ENCODE measurements at places on chromosomes 5 and 9.
A peak's percentile ranks its signal among the peaks of the same experiment; 100 is the strongest.

DNA sequence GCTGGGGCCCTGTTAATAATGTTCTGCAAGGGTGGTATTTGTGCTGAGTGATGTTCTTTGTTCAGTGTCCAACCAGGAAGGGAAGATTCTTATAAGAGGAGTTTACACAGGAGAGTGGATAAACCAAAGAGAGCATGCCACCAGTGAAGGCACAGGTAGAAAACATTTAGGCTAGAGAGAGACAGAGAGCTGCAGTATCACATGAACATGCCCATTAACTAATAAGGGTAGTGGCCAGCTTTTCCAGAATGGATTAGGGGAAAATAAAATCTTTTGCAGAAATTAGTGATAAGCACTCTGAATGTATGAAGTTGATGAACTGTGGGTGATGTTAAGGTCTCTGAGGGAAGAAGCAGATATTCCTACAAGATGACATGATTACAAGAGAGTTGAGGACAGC is 54.1 kb upstream of the PRLR start:
- no peak for DNase-seq

- DNase-seq, result peak; percentile 46
These were observed 660 bp downstream of the SCAMP1 start for GRCh38 chr5:78360924-78361630.

DNA sequence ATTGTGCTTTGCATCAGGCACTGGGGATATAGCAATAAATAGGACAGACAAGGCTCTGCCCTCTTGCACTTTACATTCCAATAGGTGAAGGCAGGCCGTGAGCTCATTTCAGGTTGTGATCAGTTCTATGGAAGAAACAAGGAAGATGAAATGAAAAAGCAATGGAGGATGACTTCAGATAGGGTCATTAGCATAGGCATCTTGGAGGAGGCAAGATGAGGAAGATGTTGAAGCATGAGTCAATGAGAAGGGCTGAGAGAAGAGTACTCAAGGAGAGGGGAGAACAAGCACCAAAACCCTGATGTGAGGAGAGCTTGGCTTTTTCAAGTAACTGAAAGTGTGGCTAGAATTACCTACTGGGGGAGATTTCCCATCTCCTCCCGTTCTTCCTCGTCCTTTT is 5.0 kb upstream of the SPARC start:
- no peak for DNase-seq

DNA sequence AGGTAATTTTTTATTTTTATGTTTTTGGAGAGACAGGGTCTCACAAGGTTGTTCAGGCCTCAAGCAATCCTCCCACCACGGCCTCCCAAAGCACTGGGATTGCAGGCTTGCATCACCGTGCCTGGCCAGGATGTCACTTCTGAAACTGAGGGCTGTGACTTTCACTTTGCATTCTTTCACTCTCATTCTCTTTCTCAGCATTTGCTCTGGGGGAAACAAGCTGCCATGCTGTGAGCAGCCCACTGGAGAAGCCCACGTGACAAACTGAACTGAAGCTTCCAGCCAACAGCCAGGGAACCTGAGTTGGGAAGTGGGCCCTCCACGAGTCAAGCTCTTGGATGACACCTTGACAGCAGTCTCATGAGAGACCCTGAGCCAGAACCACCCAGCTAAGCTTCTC is 109.4 kb downstream of the C5orf15 start:
- no peak for DNase-seq

DNA sequence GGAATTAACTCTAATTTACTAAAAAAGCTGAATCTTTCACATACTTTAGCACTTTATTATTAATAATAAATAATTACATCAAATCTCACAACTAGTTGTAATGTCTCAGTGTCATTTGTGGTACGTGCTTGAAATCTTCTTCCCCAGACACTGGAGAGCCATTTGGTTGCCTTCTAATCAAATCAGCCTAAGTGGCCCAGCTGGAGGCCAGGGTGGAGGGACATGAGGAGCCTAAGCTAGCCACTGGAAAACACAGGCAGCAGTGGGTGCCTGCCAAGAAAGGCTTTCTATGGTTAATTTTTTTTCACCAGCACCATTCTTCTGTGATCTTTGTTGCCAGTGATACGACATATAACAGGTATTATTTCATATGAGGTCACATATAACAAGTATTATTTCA is 117.0 kb downstream of the ERCC6L2 start:
- no peak for DNase-seq

DNA sequence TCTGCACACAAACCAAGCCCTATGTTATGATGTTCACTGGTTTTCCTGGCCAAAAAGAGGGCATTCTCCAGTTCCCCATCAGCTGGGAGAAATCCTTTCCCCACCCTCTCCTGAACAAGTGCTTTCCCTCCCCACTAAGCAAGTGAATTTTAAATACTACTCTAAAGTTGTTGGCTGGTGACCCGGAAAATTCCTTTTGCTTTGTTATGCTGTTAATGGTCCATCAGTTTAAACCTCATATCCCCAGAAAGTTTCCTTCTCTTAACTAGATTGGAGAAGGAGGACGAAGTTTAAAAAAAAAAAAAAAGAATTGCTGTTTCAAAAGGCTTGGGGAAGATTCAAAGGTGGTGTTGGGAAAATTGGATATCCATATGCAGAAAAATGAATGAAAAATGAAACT is 21.9 kb upstream of the SPRY4 start:
- no peak for DNase-seq

- DNase-seq, result no peak
These were observed 11.7 kb upstream of the FAT2 start for GRCh38 chr5:151602806-151603205.

GRCh38 chr5:151427258-151427657 is 20.1 kb upstream of the SLC36A1 start:
- no peak for DNase-seq

GRCh38 chr5:10703676-10704075 is 57.4 kb downstream of the DAP start:
- no peak for DNase-seq

DNA sequence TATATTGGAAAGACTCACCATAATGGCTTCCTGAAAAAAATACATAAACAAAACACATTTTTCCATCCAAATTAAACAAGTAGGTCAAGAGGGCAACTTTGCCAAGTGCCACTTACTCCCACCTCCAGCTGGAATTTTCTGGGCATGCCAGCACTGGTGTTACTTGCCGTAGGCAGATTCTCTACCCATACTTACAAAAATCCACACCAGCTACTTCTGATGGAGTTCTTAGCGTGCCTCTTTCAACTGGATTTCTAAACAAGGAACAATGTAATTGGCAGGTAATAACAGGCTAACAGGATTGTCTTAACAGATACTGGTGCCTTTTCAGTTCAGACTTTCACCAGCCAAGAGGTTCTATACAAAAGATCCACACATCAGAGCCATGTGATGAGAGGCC is 301.4 kb downstream of the MLLT3 start:
- no peak for DNase-seq

DNA sequence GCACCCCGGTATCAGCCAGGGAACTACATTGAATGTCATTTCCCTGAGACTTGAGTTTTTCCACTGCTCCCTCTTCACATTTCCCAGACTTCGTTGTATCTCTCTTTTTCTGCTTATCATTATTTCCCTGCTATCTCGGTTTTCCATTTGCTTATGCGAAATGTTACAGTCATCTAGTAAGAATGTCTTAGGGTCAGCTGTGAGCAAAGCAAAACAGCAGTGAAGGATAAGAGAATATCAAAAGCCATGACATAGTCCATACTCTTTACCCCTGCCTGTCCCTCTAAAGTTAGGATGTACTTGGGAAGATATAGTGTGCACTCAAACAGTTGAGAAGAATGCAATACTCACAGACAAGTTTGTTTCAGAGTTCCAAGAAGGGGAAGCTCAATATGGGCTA is 88.7 kb downstream of the ITGA1 start:
- DNase-seq, result no peak

DNA sequence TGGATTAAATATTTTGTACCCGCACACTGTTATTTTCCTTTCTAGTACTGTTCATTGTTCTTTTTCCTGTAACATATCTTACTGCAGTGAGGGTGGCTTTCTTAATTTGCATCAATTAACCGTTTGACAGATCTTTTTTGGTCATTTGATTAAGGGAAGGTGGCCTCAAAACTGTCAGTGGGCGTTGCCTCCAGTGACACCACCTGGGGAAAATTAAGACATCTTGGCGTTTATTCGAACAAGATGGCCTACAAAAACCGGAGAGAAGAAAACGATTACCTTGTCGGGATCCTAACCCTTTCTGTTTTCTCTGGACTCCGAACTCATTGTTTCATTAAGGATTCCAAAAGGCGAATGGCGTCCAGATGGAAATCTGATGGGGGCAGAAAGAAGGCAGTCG is 2.0 kb downstream of the BASP1 start:
- no peak for DNase-seq

DNA sequence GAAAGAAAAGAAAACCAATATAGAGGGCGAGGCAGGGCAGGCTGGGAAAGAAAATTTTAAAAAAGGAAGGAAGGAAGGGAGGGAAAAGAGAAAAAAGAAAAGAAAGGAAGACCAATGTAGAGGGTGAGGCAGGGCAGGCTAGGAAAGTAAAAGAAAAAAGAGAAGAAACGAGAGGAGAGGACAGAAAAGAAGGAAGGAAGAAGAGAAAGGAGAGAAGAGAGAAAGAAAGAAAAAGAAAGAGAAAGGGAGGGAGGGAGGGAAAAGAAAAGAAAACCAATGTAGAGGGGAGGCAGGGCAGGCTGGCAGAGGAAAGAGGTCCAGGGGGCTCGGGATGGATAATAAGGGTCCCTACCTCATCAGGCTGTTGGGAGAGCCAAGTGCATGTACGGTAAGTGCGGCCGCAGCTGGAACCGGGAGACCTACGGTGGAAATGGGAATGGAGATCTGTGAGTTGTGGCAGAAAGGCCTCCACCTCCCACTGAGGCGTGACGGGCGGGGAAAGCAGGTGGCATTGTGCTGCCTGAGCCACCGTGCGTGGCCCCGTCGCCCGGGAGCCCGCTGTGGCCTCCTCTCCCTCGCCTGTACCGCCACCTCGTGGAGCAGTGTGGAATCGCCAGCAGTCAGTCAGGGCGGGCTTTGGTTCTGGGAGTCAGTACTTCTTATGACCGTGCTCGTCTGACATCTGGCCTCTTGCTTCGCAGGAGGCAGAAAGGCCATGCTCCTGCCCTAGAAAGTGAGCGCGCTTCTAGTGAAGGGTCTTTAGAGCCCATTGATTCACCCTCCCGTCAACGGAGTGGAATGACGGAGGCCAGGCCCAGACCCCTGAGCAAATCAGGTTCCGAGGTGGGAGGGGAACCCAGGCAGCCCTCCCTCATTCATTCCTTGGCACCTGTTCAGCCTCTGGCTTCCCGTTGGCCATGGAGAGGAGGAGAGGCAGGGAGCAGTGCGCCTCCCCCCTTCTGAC is 10.4 kb upstream of the NHP2 start:
- peak; percentile 93 for DNase-seq

DNA sequence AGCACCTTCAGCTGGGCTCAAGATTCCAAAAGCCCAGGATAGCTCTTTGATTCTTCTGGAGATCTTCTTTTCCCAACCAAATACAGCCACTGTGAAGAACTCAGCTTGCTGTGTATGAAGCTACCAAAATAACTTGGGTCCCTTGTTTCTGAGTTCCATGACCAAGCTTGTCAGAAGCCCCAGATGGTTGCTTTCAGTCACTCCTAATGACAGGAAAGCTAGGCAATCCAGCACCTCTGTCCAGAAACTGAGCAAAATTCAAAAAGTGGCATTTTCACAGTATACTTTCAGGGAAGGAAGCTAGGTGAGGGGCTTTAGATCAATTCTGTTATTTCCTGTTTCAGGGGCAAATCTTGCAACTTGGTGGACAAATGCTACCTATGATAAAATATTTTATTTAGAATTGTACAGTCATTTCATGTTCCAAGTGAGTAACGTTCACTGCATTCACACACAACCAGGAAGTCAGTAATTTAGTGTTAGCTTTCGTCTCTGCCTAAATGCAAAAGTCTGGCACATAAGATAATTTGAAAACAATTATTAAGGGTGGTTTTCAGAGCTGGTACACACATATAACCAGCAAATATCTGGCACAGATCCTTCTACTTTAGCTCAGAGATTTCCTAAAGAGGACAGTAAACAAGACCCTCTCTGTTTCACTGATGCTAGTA is 330.1 kb downstream of the GLIS3 start:
- no peak for DNase-seq

DNA sequence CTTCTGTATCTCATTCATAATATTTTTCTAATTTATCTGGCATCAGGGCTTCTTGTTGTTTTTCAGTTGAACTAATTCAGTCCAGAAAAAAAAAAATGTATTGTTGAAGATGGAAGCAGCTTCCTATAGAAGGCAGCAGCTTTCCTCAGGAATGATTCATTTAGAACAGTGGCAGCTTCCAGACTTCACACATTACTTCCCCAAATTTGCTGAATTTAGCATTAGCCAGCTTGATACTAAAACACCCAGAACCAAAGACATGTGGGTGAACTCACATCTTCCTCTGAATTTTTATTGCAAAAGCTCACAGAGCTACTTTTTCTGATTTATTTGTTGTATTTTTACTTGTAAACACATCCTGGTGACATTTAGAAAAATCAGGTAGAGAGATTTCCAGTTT is 53.8 kb downstream of the HCN1 start:
- no peak for DNase-seq

- no peak for DNase-seq
These were observed 283.4 kb upstream of the PTGER4 start for GRCh38 chr5:40396317-40396716.

DNA sequence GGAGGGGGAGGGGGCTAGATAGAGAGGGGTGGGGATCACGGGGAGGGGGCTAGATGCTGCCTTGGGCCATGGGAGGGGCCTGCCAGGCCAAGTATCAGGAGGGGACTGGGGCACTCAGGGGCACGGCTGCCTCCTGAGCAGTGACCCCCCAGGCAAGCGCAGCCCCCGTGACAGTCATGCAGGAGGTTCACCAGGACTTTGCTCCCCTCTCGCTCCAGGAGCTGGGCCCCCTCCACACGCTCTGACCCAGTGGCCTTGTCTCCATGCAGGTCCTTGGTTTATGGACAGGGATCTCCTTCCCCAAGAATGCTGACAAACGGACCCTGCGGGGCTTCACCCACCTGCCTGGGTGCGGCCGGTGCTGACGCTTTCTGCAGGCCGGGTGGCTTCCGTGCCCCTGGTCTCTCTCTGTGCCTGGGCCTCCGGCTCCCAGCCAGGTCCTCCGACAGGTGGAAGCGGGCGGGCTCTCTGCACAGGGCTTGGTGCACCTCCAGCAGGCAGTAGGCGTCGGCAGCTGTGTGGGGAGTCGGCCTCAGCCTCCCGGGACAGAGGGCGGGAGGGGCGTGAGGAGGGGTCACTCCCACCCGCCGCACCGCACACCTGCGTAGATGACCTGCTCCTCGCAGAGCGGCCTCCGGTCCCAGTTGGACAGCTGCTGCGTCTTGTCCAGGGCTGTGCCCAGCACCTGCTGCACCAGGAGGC is 46.8 kb upstream of the NRARP start:
- no peak for DNase-seq

DNA sequence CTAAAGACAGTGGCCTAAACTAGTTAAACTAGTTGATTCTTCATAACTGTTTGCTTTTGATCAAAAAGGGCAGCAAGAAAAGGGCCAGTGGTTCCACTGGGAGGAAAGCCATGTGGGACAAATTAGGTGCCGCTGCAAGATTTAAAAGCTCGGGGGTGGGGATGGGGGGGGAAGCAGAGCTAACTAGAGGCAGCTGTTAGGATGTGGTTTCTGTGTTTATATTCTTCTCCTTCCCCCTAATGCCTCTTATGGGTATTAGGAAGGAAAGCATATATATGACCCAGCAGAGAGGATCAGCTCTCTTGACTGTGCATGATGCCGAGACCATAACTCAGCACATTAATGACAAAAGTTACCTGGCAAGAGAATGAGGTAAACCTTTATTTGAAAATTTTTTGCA is 65.7 kb downstream of the EFNA5 start:
- no peak for DNase-seq
